ENCODE measurements at places on chromosomes 13 and 19.
A peak's percentile ranks its signal among the peaks of the same experiment; 100 is the strongest.

- DNase-seq = no peak
Observed at GRCh38 chr13:99665711-99666110, 164.4 kb downstream of the TM9SF2 start.

DNA sequence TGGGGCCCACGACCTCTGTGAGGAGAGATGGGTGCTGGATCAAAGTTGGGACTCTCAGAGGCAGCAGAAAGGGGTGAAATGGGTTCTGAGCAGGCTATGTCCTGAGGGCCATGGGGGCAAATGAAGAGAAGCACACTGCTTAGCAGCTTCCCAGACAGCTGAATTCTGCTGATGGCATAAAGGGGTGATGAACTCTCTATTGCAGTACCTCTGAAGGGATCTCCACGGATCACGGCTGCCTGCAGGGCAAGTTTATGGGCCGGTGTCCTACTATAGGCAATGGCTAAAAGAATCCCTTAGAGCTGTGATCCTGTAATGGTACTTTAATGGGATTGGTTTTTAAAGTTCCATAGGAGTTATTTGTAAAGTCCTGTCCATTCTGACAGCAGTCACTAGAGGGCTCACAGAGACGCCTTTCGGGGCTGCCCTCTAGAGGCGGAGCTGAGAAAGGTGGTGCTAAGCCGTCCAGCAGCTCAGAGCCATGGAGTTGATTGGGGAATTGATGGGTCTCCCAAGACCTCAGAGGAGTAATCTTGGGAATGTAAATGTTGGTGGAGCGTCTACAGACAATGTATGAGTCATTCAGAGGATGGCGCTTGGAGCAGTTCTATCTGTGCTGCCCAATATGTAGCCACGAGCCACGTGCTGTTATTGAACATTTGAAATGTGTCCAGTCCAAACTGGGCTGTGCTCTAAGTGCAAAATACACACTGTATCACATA is 287.3 kb downstream of the COG6 start:
- DNase-seq = peak; percentile 84

- no peak for DNase-seq
Observed at GRCh38 chr19:2167896-2168618, 4.3 kb downstream of the DOT1L start.

DNA sequence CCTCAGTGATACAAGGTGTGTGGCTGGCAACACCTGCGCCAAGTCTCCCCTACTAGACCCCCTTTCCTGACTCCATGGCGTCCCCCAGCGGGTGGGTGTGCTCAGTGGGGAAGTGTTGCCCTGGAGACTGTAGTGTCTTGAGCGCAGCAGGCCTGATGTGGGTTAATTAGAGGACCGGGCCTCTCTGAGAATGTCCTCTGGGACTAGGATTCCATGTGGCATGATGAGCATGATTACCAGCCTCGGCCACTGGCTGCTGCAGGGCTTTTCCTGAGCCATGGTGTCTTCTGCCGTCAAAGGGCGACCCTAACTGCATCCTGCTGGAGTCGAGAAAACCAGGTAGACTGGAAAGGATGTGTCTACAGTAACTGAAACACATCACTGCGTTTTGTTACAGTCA is 28.1 kb downstream of the MICOS13 start:
- DNase-seq = no peak

DNA sequence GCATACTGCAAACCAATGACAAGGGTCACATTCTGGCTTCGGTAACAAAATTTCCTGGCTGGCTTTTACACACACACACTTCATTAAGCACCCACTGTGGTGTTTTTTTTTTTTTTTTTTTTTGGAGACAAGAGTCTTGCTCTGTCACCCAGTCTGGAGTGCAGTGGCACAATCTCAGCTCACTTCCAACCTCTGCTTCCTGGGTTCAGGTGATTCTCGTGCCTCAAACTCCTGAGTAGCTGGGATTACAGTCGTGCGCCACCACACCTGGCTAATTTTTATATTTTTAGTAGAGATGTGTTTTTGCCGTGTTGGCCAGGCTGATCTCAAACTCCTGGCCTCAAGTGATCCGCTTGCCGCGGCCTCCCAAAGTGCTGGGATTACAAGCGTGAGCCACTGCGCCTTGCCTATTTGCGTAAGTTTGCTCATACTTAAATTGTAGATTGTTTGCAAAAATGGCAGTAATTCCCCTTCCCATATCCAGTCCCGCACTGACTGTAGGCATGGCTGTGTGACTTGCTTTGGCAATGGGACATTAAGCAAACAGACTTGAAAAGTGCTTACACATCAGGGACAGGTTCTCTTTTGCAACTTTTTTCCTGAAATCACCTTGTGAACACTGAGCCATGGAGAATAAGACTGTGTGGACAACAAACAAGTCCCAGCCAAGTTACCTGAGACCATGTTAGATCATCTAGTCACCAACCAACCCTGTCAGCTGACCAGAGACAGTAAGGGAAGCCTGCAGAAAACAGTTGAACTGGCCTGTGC is 42.1 kb upstream of the EBPL start:
- DNase-seq = no peak

DNA sequence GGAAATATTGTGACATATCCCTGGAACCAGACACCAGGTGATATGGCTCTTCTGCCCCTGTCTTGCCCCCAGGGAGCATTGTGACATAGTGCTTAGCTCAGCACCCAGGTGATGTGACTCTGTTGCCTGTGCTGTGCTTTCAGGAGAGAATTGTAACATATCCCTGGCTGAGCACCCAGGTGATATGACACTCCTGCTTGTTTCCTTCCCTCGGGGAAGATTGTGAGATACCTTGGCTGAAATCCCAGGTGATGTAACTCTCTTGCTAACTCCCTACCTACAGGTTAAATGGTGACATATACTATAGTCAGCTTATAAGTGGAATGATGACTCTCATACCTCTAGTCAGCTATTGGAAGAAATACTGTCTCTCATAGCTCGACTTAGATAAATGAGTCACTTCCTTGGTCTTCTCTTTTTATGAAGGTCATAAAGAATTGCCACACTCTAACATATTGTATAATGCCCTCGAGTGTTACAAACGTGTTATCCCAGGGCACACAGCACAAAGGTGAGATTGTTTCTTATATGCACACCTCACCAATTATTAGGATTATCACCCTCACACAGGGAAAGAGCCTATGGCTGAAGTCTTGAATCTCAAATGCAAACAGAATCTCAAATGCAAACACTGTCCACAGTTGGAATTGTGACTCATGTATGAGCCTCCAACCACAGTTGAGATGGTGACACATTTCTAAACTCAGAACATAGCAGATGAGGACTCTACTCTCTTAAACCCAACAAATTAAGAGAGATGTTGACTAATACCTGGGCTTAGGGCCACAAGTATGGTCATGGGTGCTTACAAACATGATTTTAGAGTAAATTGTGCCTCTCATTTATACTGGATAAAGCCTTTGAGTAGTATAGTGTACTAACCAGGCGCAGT is 32.7 kb upstream of the ZNF254 start:
- DNase-seq = no peak

- no peak for DNase-seq
Observed at GRCh38 chr19:57083711-57084110, 36.1 kb upstream of the USP29 start.

DNA sequence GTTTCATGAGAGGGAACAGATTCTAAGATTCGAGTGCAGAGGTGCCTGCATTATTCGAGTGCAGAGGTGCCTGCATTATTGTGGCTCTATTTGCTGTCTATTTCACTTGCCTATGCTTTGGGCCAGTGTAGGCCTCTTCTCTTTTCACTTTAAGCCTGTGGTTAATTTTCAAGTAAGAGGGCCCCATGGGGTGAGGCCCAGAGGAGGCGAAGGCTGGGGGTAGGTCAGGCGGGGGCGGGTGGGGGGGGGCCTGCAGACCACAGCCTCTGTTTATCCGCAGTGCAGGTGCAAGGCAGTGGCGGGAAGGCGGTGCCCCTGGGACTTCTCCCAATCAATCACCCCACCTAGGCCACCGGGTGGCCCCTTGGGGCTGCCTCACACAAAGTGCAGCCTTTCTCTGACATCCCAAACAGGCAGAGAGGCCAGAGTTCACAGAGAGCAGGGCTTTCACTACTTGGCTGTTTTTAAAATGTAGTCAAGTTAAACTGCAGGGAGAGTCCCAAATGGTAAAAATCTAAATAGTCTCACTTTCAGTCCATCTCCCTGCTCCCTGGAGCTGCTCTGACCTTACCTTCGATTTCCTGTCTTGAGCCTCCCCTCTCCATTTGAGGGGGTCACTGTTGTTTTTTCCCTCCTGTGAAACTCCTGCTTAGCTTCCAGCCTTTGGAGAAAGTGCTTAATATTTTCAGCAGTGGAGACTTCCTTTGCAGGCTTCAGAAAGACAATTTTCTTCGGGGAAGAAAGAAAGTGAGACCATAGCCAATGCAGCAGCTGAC is 249.0 kb downstream of the DLEU7 start:
- DNase-seq = peak; percentile 43

- DNase-seq = no peak
Observed at GRCh38 chr13:74067818-74068217, 66.4 kb downstream of the KLF12 start.

- no peak for DNase-seq
Observed at GRCh38 chr19:677201-677600, 1.0 kb downstream of the FSTL3 start.

- no peak for DNase-seq
Observed at GRCh38 chr19:47564081-47564480, 8.9 kb downstream of the ZNF541 start.

DNA sequence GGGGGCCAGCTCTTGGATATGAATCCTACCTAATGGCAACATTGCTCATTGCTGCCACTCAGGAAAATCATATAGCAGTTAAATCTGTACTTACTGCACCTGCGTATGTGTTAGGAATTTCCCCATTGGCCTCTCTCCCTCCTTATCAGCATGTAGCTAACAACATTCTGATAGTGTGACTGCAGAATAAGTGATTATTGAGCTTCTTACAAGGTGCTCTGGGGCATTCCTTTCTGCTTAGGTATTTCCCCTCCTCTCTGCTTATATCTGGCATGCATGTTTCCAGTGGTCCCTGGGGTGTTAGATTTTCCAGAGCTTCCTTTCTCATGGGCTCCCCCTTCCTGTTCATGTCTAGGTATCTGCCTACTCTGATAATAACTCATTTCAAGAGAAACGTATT is 414.1 kb upstream of the SLITRK1 start:
- no peak for DNase-seq

GRCh38 chr13:49620170-49620621 is 8.1 kb upstream of the ARL11 start:
- DNase-seq = no peak

GRCh38 chr13:85040215-85040614 is 759.0 kb downstream of the SLITRK6 start:
- no peak for DNase-seq

- DNase-seq = no peak
Observed at GRCh38 chr13:53638040-53638439, 609.4 kb downstream of the OLFM4 start.

DNA sequence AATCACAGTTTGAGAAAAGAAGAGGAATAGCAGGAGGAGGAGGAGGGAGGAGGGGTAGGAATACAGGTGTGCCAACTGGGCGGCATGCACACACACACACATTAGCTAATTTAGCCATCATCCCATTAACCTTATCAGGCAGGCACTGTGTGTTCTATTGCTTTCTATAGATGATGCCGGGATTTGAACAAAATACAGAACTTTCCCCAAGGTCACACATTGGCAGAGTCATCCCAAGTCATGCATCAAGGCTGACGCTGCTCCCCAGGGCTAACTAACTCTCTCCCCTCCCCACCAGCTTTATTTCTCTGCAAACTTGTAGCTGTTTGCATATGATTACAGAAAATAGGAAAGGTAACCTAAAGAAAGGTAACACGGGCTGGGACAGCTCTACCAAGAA is 83.0 kb downstream of the NUFIP1 start:
- DNase-seq = no peak

DNA sequence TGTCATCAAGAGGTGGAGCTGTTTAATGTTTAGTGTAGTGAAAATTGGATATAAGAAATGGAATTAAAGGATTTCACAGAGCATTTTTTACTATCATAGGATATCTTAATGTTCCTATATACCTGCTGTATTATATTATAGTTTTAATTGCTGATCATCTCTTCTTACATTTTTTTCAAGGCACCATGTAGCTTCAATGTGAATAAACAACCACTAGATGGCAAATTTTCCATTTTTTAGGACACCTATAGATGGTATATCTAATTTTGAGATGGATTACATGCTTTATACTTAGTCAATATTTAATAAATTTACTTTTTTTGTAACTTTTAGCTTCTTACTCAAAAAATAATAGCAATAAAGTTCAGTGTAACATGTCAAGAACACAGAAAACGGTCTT is 9.0 kb upstream of the ATXN8OS start:
- DNase-seq = no peak

GRCh38 chr13:30158774-30159445 is 148.4 kb downstream of the KATNAL1 start:
- DNase-seq = no peak

GRCh38 chr19:17296273-17296672 is 7.0 kb downstream of the ABHD8 start:
- DNase-seq = no peak

DNA sequence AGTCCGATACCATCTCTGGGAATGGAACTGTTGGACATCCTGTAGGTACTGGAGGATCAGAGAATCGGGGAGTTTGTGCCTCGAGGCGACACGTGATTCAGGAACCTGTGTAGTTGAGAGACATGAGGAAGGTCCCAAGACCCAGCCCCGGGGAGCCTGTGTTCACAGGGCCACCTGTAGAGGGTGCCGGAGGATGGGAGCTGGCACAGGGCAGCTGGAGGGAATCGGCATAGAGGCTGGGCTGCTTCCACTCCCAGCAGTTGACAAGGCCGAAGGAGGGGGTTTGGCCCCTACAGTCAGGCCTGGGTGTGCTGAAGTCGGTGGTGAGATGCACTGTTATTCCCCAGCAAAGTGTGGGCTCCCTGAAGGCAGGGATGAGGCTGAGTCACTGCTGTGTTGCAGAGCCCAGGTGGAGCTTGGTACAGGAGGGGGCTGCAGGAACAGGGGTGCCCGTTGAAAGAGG is 2.5 kb upstream of the ISYNA1 start:
- DNase-seq = peak; percentile 62

GRCh38 chr13:99357131-99357596 is 50.0 kb upstream of the GPR183 start:
- DNase-seq = no peak

GRCh38 chr19:18633321-18633720 is 3.5 kb upstream of the KLHL26 start:
- DNase-seq = no peak

All from WTC11 (cell line).